MG63 (cell line): ENCODE measurements at places on chromosomes 7 and 10. TPM values are rescaled to one million over a fixed set of nuclear protein-coding genes. Genes with fewer than 3 reads are reported as not detected.
A peak's percentile ranks its signal among the peaks of the same experiment; 100 is the strongest.

DNA sequence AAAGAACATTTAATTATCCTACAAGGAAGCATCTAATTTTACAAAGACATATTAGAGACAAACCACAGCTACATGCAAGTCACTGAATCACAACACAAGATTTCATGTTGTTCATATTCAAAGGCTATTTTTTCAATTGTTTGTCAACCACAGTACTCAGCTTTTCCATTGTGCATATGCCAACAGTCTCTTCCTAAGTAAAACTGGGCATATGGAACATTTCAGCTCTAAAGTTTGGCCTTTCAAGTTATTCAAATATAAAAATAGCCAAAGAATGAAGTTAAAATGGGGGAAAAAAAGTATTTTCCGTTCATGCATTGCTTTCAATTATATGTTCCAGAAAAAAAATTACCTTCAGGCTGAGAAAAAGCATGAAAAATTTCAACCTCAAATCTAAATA, 537.9 kb downstream of the PLXDC2 start:
- DNase-seq = no peak

The ING3 gene
- total RNA-seq = 14.1 and 19.1 TPM in 2 replicates

GRCh38 chr7:101516851-101517250, 112.2 kb downstream of the MYL10 start:
- no peak for DNase-seq

- no peak for DNase-seq
Observed at GRCh38 chr10:109957092-109957797, 33.9 kb upstream of the XPNPEP1 start.

The TAS2R5 gene
- total RNA-seq = not detected in 2 replicates

- no peak for DNase-seq
Observed at GRCh38 chr7:131836733-131837132, 280.3 kb upstream of the PODXL start.

DNA sequence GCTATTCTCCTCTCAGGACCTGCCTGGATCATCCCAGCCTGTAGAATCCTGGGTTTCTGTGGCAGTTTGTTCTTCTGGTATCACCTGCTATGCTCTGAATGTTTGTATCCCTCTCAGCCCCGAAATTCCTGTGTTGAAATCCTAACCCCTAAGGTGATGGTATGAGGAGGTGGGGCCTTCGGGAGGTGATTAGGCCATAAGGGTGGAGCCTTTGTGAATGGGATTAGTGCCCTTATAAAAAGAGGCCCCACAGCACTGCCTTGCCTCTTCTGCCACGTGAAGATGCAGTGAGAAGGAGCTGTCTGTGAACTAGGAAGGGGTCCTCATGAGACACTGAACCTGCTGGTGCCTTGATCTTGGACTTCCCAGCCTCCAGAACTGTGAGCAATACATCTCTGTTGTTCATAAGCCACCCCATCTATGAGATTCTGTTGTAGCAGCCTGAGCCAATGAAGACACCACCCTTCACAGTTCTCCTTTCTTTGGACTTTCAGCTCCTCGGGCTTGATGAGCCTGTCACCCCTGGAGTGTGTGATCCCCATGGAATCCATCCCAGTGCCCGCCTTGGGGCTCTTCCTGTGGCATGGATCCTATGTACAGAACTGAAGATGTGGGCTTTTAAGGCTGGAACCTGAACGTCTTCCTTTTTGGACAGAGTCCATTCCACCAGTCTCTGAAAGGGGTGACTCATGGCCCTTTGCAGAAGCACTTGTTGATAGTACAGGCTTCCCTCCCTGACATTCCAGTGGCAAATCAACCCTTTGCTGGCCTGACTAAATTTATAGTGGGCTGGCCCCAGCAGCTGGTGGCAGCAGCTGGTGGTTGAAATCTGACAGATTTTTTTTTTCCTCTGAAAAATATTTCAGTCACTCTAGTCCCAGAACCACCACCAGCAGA, 138.0 kb downstream of the TACC2 start:
- peak; percentile 85 for DNase-seq

DNA sequence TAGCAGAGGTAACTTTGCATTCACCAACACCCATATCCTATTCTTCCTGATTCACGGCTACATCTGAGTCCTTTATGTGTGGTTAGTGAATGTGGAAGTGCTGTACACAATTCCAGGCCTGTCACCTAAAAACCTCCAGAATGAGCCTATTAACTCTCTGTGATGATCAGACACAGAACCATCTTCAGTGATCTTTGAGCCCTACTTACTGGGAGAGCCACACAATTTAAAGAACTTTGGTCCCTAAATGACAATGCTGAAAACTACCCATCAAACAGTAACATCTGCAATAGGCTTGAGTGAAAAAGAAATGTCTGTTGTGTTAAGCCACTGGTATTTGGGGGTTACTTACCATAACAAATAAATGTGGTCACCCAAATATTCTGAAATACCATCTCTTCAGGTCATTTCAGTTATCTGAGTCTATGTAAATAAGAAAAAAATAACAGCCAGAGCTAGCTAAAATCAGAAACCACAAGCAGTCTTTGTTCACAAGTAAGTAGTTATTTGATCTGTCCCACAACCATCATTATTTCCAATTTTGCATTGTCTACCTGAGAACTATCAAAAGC, 145.7 kb downstream of the HGF start:
- no peak for DNase-seq

DNA sequence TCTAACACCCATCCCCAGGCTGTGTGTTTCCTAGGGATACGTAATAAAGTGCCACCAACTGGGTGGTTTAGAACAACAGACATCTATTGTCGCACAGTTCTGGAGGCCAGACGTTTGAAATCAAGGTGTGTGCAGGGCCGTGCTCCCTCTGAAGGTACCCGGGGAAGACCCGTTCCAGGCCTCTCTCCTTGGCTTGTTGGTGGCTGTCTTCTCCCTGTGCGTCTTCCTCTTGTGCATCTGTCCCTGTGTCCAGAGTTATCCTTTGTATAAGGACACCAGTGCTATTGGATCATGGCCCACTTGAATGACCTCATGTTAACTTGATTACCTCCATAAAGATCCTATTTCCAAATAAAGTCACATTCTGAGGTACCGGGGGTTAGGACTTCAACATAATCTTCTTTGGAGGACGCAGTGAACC, 15.6 kb downstream of the GRK5 start:
- no peak for DNase-seq

The LRRC18 gene
- total RNA-seq = not detected in 2 replicates

The PDGFA gene
- total RNA-seq = 4.9 and 33.7 TPM in 2 replicates

DNA sequence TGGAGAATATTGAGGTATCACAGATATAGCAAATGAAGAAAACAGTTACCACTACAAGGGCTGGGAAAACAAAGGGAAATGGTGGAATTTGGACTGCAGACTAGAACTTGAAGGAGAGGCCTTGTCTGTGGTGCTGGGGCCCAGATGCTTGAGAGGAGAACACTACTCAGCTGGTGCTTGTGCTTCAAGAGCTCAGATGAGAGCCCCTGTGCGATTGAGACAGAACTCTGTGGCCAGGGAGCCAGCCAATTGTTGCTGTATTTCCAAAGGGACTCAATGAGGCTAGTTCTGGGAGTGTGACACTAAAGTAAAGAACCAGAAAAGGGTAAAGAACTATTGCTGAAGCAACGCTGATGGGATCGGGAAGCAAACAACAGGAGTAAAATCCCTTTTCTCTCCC, 406.5 kb upstream of the SEMA3D start:
- DNase-seq = no peak

The C10orf62 gene
- not detected in 2 replicates for total RNA-seq
